ENCODE measurements at places on chromosomes 12 and 14. TPM values are rescaled to one million over a fixed set of nuclear protein-coding genes. Genes with fewer than 3 reads are reported as not detected.
A peak's percentile ranks its signal among the peaks of the same experiment; 100 is the strongest.

DNA sequence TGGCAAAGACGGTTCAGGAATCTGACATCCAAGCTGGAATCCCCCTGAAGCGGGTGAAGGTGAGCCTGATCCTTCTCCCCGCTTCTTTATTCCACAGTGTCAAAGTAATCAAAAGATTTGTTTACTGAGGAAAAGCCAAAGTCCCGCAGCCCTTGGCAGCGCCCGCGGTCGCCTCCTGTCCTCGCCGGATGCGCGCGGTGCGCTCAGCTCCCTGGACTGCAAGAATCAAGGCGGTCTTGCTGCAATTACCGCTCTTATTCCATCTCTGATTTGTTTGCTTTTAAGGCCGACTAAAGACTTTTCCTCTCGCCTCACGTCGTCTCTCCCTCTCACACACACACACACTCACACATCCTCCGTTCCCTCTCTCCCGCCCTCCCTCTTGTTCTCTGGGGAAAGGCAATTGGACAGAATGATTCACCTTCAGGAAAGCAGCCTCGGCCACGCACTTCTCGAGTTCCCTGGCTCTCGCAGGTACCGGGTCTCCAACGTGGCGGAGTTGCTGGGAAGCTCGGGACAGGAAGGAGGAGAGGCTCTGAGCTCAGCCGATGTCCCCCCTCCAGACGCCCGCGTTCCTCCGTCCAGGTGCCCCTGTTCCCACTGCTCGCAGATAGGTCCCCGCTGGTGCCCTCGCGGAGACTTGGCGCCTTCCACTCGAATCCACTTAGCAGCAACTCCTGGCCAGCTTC, 68.6 kb upstream of the USP15 start:
- DNase-seq = peak; percentile 1

- no peak for DNase-seq
Measured at GRCh38 chr14:74297986-74298385, 4.7 kb downstream of the ABCD4 start.

DNA sequence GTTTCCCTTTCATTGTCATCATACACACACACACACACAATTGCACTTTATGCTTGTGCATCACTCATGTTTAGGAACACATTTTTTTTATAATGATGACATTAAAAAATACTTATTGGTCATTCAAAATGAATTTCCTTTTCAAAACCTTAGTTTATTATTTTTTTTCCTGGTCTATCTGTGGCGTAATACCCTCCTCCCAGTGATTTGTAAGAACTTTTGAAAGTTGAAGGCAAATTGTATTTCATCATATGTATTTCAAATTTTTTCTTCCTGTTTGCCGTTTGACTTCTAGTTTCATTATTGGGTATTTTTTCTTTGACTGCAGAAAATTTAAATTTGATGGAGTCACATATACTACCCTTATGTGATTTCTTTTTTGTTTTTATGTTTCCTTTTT, 2.5 kb upstream of the LRRK2 start:
- DNase-seq = no peak

KRT83 gene
- not detected for polyA plus RNA-seq

GRCh38 chr12:95736631-95737030, 53.9 kb downstream of the NTN4 start:
- no peak for DNase-seq

- no peak for DNase-seq
Measured at GRCh38 chr14:65403231-65403630, 9.3 kb upstream of the FUT8 start.
